ENCODE measurements at places on chromosomes 12 and 14.

DNA sequence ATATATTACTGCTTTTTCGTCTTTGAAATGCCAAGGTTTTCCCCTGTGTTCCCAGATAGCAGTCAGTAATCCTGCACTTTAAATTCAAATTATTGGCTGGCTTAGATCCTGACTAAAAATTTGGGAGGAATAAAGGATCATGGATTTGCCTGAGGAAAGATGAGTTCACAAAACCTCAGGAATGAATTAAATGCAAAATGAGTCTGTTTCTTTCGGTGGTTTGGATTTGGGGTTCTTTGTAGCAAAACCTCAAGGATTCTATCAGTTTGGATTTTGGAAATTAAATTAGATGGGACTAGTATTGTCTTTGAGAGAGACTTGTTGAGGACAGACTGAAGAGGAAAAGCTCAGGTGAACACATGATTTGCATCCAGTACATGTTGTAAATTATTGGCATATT is 36.1 kb downstream of the PPFIBP1 start:
- DNase-seq: peak; percentile 68

GRCh38 chr12:57611108-57611826 is at the start of gene ARHGEF25:
Gene ARHGEF25, plus strand, starts transcription at chr12:57611435. Its CDS starts 460 bp downstream, at chr12:57611895.
- peak; percentile 56 for DNase-seq

- DNase-seq: no peak
Measured at GRCh38 chr12:67621112-67621511, 27.4 kb upstream of the DYRK2 start.

DNA sequence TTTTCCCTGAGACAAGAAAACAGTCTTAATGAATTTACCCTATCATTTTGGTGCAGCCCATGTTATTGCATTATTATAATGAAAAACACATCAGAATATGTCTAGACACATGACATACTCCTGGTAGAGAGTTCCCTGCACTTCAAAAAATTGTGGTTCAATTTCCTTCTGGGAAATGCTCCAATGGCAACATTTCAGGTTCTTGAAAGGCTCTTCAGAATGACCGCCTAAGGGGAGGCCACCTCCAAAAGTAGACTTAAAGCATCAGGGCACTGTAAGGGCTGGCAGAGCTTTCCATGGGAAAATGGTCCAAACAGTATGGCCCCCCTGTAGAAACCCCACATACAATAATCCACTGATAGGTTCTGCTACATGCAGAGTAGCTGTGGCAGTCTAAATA is 110.7 kb downstream of the SLC25A21 start:
- no peak for DNase-seq

DNA sequence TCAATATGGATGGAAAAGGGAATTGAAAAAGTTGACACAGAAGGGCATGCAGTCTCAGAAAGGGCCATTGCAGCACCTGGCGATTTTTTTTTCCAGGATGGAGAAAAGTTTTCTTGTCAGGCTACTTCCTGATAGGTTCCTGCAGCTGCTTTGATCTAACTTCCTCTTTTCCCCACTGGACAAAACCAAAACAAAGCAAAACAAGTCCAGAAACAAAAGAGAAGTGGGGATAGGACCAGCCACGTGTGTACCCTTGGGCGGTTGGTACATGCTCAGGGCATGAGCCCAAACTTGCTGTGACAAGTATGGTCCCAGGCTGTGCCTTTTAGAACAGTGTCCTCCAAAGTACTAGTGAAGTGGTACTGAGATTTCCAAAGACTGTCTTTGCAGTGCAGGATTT is 89.8 kb downstream of the CHST11 start:
- no peak for DNase-seq

DNA sequence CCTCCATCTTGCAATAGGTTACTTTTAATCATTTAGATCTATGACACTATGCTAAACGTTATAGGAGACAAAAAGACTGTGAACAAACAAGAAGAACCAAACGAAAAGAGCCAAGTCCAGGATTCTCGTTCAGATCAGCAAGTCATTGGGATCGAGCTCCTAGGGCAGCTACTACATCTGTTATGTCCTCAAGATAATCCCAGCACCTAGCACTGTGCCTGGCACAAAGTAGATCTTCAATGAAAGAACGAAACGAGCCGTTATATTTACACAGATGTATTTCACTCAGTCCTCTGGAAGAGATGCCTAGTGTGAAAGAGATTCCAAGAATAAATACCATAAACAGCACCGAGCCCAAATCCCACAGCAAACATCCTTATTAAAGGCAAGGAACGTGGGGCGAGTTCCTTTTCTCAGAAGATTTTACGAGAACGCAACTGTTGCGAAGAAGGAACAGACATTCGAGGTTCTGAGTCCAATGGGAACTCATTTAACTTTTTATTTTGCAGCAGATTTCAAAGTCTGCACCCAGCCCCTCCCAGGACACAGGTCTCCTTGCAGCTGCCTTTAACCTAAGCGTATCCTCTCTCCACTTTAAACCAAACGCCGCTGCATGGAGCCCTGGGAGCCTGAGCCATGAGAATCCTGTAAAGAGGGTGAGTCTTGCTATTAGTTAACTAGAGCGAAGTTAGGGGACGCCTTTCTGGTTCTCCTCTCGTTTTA is 544 bp upstream of the TDP1 start:
- DNase-seq: no peak

- no peak for DNase-seq
Measured at GRCh38 chr12:112029301-112029700, 16.1 kb downstream of the ERP29 start.

DNA sequence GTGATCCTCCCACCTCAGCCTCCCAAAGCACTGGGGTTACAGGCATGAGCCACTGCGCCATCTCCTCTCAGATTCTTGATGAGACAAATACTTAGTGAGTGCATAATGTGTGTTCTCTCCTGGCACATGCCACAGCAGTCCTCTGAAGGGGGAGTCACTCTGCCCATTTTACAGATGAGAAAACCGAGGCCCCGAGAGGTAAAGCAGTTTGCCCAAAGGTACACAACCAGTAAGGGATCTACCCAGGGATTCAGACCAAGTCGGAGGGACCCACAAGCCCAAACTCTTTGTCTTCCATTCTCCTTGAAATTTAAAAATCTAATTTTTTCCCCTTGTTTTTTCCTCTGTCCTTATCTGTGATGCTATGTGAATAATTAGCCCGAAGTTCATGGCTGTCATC is 6.3 kb downstream of the PLBD2 start:
- DNase-seq: no peak

- no peak for DNase-seq
Measured at GRCh38 chr12:27513155-27513824, 10.7 kb upstream of the PPFIBP1 start.

GRCh38 chr14:89740241-89740640 is 214.3 kb downstream of the EFCAB11 start:
- DNase-seq: no peak

DNA sequence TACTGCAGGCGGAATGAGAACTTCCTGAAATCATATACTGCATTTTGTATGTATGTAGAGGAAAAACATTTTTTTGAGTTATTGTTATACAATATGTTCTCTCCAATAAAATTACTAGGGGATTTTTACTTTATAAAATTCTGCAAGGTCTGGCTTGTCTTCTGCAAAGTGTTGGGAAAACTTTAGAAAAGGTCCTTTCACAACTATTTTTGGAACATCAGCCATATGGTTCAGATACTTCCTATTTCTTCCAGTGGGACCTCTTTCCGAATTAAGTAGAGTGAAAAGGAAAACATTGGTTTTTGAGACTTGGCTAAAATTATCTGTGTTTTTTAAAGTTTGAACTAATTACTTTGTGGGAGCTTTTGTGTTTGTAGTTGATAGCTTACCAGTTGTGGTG is 52.7 kb downstream of the DAAM1 start:
- no peak for DNase-seq

DNA sequence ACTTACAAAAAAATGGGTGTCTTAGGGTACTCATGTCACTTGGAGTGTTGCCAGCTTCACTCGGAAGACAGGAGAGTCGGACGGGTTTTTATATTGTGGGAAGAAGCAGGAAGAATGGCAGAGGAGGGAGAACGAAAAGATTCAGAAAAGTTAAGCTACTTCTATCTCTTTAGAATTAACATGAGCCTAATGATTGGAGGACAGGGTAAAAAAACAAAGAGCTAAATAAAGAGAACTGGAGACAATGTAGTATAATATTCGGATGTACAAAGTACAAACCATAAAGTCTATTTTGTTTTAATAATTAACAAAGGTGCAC is 43.9 kb downstream of the EFCAB11 start:
- DNase-seq: no peak

DNA sequence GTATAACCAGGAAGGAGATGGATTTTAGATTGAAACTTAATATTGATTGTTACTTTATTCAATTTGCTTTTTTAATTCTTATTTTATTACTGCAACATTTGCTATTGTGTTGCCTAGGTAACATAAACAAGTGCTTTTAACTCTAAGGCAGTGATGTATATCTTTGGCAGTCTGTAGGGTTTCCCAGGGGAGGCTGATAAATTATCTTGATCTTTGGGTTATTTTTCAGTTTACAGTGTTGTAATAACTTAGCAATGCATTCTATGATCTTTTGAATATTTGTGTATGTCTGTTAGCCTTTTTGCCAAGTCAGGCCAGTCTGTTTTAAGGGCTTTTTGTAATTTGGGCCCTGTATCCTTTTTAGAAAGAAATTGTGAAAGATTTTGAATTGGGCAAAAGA is 7.8 kb upstream of the DTD2 start:
- no peak for DNase-seq

DNA sequence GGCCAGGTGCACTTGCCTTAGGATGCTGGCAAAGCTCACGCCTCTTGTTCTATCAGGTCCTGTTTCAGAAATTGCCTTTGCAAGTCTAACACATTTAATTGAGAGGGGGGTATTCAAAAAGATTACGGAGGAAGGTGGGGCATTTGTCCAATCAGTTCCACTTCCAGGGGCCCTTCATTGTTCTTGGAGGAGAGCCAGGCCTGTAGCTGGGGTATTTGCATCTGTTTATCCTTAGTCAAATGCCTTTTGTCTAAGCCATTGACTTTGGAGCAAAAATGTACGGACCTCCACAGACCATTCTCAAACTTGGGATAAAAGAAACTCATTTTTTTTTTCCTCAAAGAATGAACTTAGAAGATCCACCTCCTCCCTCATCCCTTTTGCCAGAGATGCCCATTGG is 582.0 kb downstream of the BCL11B start:
- no peak for DNase-seq

- DNase-seq: no peak
Measured at GRCh38 chr14:88599326-88599725, 36.5 kb downstream of the ZC3H14 start.

DNA sequence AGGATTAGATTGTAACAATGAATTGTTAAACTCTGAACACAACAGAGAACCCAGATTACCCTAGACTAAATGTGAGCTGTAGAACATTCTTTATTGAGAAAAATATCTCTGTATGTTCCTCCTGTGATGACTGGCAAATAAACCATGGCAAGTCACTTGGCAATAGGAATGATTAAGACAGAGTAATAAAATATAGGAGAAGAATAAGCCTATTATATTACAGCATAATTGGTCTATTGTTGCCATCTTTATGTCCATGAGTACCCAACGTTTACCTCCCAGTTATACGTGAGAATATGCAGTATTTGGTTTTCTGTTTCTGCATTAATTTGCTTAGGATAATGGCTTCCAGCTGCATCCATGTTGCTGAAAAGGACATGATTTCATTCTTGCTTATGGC is 211.2 kb upstream of the AVPR1A start:
- DNase-seq: peak; percentile 6

DNA sequence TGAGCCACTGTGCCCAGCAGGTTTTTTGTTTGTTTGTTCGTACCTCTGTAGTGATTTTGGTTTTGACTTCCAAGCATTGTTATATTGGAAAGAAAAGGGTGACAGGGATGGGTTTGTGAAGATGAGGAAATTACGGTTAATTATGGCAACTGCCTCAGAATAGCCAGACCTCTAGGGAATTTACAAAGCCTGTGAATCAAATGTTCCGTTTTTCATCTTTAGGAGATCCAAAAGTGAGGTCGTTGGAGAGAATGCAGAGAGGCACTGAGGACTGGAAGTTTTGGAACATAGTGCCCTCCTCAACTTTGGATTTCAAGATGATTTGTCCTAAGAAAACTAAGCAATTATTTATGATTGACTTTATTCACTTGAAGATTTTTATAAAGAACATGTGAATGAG is 54.5 kb upstream of the EVL start:
- no peak for DNase-seq

GRCh38 chr14:101469382-101470247 is 91.7 kb upstream of the DIO3 start:
- no peak for DNase-seq

- DNase-seq: no peak
Measured at GRCh38 chr14:65658202-65658601, 245.7 kb downstream of the FUT8 start.

DNA sequence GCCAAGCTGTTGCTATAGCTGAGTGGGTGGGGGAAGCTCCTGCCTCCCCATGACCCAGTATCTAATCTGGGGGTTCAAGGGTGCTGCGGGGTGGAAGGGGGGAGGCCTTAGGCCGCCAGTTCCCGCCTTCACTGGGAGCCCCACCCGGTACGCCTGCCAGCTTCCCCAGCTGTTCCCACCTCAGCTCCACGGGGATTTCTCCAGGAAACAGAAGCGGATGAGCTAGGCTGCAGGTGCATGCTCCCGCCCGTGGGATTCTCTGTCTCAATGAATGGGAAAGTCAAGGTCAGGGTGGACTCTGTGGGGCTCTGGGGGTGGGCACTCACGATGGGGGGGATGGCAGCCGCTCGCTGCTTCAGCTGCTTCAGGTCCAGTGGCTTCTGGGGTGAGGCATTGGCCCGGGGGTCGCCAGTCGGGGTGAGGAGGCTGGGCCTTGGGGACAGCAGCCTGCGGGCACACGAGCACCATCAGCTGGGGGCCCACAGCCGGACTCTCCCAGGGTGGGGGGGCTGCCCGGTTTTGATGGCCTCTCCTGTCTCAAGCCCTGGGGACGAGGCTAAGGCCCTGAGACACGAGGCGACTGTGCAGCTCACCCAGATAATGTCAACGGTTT is 68.6 kb downstream of the RFLNA start:
- no peak for DNase-seq

DNA sequence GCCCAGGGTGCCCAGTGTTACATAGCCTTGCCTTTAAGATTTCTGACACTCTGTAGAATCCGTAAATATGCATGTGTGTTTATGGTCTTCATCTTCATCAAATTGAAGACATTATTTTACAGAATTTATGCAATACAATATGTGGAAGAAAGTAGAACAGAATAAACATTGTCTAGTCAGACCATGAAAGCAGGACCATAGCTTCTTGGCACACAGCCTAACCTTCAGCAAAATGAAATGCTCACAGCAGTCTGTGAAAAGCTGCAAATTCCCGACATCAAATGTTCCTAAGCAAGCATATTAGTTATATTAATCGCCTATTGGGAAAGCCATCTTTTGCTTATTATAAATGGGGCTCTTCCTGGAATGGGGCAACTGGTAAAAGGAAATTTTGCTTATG is 111.3 kb upstream of the GARIN2 start:
- no peak for DNase-seq

Data from RPMI7951 (cell line).